ENCODE measurements at places on chromosomes 11 and 22. TPM values are rescaled to one million over a fixed set of nuclear protein-coding genes. Genes with fewer than 3 reads are reported as not detected.

Gene ALX4
- total RNA-seq, result 0.31 TPM

Gene IL18
- not detected for total RNA-seq

Gene SLC25A22
- 28.8 TPM for total RNA-seq

Gene LMO1
- total RNA-seq, result 3.1 TPM

Gene SCT
- not detected for total RNA-seq

Gene MS4A4E
- total RNA-seq, result not detected

Gene SSTR3
- total RNA-seq, result 0.31 TPM

Gene OR2AG1
- not detected for total RNA-seq

Gene FDX1
- total RNA-seq, result 12.2 TPM

Gene SPDYC
- total RNA-seq, result not detected

Gene CRELD2
- total RNA-seq, result 17.8 TPM

Gene TMEM86A
- 7.5 TPM for total RNA-seq

Gene ARVCF
- total RNA-seq, result 105 TPM

Gene TIMM10
- total RNA-seq, result 17.8 TPM

Gene LMO2
- 12.2 TPM for total RNA-seq

Gene SHANK3
- total RNA-seq, result 9.7 TPM

Gene DDI1
- not detected for total RNA-seq

Gene OR52E8
- 0.63 TPM for total RNA-seq

Gene SCARF2
- total RNA-seq, result 1.6 TPM

Gene XNDC1N
- total RNA-seq, result 18.8 TPM

Gene GLYAT
- total RNA-seq, result not detected

Gene ART1
- not detected for total RNA-seq

Gene LMNTD2
- total RNA-seq, result not detected

Gene UCP3
- 6.3 TPM for total RNA-seq

Gene OR9Q2
- not detected for total RNA-seq

Gene POTEH
- not detected for total RNA-seq

Gene CACNA1I
- total RNA-seq, result 13.5 TPM

Gene PARVG
- total RNA-seq, result 1.9 TPM

Gene TRIM49
- total RNA-seq, result not detected

Gene AP5B1
- 8.8 TPM for total RNA-seq

Gene RELT
- total RNA-seq, result 3.8 TPM

Gene IZUMO1R
- total RNA-seq, result not detected

Gene OLFML1
- total RNA-seq, result 0.94 TPM

Gene TRIM68
- 13.8 TPM for total RNA-seq

Measured in parietal lobe (tissue), 2 donors.